ENCODE measurements at places on chromosomes 6 and 20. TPM values are rescaled to one million over a fixed set of nuclear protein-coding genes. Genes with fewer than 3 reads are reported as not detected.

GRCh38 chr6:3545156-3545555, 88.3 kb upstream of the SLC22A23 start:
- DNase-seq = no peak

EPB41L1 gene
- total RNA-seq = 6.7 TPM

RWDD2A gene
- 3.6 TPM for total RNA-seq

DNA sequence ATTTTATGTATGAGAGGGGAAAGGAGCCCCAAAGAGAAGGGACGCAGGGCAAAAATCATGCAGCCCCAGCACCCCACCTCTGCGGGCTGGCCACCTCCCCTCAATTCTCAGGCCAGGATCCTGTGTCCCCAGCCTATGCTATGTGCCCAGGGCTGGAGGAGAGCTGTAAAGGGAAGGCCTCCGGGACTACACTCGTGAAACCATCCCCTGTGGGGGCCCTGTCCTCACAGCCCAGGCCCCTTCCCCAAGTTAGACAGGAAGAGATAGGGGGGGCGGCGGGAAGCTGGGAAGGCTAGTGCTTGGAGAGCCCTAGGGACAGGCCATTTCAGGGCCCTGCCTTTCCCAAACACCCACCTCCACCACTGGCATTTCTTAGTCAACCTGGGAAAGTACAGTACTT, 1.4 kb upstream of the COL11A2 start:
- DNase-seq = no peak

- no peak for DNase-seq
These were observed 129.0 kb downstream of the PHACTR3 start for GRCh38 chr20:59733351-59733750.

PSMA7 gene
- 755 TPM for total RNA-seq

DNA sequence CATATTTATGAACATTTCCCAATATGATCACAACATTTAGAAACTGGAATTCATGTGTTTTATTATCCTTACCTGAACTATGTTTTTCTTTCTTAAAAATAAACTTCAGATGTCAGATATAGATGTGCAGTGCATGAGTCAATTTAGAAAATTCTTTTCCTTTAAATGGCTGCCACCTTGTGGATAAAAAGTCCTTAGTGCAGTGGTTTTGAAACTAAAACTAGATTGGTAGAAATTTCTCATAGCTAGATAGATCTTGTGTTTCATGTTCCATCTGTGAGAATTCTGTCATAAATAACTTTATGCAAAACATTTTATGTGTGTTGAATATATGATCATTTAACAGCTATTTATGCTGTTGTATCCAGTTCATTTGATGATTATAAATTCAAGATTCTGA, 134.9 kb downstream of the KLHL32 start:
- no peak for DNase-seq

GUCA1A gene
- total RNA-seq = not detected

PLTP gene
- 15.6 TPM for total RNA-seq

DNA sequence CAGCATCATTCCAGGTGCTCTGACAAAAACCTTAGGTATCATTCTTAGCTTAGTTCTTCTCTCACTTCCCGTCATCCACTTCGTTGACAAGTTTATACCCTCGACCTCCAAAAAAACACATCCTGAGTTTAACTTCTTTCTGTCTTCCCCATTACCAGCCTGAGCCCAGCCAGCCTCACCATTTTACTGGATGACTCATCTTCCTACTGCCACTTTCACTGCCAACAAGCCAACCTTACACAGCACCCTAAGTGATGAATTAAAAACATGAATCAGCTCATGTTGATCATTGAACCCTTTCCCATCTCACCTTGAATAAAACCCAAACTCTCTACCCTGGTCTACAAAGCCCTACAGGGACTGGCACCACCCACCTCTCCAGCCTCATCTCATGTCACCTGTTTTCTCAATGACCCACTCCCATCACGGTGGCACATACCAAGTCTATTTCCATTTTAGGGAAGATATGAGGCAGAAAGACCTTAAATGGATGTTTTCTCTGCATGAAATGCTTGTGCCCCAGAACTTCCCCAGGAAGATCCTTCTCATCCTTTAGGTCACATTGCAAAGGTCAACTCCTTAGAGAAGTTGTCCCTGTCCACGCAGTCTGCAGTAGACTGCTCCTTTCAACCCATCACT, 9.9 kb upstream of the UST start:
- DNase-seq = no peak

DNA sequence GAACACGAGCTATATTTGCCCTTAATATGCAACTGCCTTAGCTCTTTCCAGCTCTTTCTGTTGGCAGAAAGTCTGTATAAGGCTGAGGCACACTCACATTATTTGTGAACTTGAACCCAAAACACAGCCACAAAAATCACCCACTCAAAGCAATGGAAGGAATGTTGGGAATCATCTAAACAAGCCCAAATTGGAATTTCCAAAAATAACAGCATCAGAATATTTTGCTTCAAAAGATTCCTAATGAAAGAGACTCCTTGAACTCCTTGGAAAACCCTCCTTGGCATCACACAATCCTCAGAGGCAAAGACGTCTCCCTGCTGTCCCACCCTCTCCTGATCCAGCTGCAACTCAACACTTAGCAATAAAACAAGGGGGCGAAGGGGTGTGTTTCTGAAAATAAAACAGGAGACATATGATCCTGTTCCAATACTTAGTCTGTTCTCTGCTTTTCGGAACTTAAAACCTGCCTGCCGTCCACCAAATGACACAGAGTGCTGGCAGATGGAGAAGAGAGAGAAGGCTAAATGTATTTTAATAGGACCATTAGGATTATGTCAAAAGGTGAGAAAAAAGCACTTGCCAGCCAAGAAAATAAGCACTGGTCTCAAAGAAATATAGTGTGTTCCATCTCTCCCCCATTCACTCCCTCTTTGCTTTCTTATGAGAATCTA, 320.7 kb upstream of the JARID2 start:
- no peak for DNase-seq

DNA sequence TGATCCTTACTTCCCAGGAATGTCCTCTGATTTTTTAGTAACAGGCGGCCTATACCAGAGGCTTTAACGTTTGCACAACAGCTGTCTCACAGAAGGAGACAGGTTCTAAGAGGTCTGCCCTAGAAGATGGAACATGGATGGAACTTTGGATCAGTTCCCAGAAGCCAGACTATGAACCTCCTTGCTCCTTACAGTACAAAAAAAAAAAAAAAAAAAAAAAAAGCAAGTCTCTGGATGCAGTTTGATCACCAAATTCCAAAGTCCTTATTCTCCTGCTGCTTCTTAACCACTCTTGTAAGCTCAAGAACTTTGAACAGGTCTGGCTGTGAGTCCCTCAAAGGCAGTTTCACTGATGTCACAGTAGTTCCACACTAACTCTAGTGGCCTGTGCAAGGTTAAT, 2.0 kb upstream of the TRMT11 start:
- peak; percentile 27 for DNase-seq

- DNase-seq = no peak
These were observed 56.0 kb downstream of the RAMACL start for GRCh38 chr6:166530211-166531095.

JPH2 gene
- total RNA-seq = 6.7 TPM

- no peak for DNase-seq
These were observed 1.9 kb downstream of the FAM135A start for GRCh38 chr6:70415247-70415646.

DNA sequence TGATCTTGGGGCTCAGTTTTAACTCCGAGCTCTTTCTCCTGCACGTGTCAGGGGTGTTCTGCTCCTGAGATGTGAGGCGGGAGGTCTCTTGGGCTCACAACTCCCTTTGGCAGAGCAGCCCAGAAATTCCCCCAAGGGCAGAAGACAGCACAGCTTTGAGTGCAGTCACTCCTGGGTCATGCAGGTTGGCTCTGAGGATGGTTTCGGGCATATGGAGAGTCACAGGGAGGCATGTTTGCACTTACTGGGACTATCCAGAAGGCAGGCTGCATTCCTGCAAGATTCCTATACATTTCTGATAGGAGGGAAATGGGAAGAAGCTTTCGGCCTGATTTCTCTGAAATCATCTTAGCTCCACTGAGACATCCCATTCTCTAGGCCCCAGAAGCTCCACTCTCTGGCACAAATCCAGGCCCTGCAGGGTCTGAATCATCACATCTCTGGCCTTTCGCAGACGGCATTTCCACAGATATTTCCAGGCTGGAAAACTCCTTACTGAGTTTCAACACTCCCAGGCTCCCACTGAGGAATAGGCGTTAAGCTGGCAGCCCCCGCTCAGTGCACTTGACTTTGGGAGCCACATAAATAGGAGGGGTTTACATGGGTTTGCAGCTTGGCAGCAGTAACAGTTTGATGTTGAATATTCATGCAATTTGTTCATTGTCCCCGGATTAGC, 39.7 kb downstream of the AGPAT4 start:
- DNase-seq = peak; percentile 46

GRCh38 chr6:115120391-115120790, 777.6 kb upstream of the HS3ST5 start:
- DNase-seq = no peak

UCKL1 gene
- total RNA-seq = 27.1 TPM

GRCh38 chr20:36644706-36645095, 1.3 kb downstream of the SLA2 start:
- DNase-seq = no peak

CD93 gene
- total RNA-seq = not detected

MICB gene
- not detected for total RNA-seq

GRCh38 chr20:2888224-2888955, 15.1 kb downstream of the PTPRA start:
- DNase-seq = no peak

STK4 gene
- total RNA-seq = 43.2 TPM

- DNase-seq = no peak
These were observed 36.7 kb downstream of the STX11 start for GRCh38 chr6:144186817-144187625.

- DNase-seq = peak; percentile 36
These were observed 87.8 kb downstream of the GMDS start for GRCh38 chr6:2157441-2158127.

GRCh38 chr6:35046862-35047261, 94.3 kb downstream of the TCP11 start:
- no peak for DNase-seq

BTNL2 gene
- not detected for total RNA-seq

CST2 gene
- total RNA-seq = not detected

GRCh38 chr6:28291573-28291972, 10.2 kb downstream of the PGBD1 start:
- DNase-seq = no peak

- no peak for DNase-seq
These were observed 5.5 kb downstream of the ADRM1 start for GRCh38 chr20:62308102-62308822.

VARS2 gene
- total RNA-seq = 23.5 TPM

DNA sequence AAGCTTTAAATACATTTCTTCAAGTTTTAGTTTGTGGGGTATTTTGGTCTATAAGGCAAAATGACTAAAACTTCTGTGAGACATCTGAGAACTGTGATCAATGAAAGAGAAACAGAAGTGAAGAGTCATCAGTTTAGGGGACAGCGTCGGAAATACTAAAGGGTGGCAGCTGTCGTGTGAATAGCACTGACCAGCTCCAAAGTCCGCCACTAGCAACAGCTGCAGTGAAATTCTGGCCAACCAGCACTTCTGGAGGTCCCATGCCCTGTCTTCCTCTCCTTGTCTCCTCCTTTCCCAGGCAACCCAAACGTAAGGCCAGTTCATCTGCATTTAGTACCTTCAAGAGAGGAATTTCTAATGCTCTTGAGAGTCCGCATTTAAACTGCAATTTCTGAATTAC, 87.5 kb downstream of the DACT2 start:
- peak; percentile 62 for DNase-seq

GRCh38 chr6:106135911-106136571, 49.9 kb downstream of the PRDM1 start:
- no peak for DNase-seq

- DNase-seq = no peak
These were observed at the start of gene CST7 for GRCh38 chr20:24948939-24949679. CST7 (plus strand) TSS chr20:24949269; CDS start chr20:24949506, 237 bp downstream.

RUNX2 gene
- 46.1 TPM for total RNA-seq

GRCh38 chr6:32972353-32973143, 4.2 kb downstream of the BRD2 start:
- DNase-seq = no peak
